Epithelial cell of esophagus (primary cell): ENCODE measurements at places on chromosomes 3 and 15.

GRCh38 chr3:115974940-115975339 lies 351.6 kb downstream of the GAP43 start:
- DNase-seq = peak; percentile 24

GRCh38 chr3:99933971-99934750 lies 116.5 kb downstream of the CMSS1 start:
- no peak for DNase-seq

- no peak for DNase-seq
These were observed 66.6 kb downstream of the LDHAL6B start for GRCh38 chr15:59273234-59273633.

DNA sequence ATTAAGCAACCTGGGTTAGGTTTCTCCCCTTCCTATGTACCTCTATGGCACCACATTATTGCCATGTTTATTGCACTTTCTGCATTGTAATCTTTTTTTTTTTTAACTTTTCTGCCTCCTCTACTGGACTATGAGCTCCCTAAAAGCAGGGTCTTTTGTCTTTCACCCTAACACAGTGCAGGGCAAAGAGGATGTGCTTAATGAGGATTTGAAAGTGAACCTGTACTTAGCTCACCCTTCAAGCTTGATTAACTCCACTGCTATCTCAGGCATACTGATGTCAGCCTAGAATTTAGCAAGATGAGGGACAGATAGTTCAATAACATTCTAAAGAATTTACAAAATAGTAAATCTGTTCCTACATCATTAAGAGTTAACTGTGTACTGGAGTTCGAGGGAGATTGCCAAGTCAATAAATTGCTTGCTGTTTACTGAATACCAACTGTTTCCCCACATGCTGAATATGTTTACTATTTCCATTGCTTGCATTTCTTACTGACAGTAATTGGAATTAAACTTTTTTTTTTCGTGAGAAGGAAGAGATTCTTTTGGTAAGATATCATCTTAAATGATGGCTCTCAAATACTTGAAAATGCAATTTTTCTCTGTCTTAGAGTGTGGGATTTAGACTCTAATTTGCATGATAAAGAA lies 15.7 kb upstream of the PPARG start:
- no peak for DNase-seq

DNA sequence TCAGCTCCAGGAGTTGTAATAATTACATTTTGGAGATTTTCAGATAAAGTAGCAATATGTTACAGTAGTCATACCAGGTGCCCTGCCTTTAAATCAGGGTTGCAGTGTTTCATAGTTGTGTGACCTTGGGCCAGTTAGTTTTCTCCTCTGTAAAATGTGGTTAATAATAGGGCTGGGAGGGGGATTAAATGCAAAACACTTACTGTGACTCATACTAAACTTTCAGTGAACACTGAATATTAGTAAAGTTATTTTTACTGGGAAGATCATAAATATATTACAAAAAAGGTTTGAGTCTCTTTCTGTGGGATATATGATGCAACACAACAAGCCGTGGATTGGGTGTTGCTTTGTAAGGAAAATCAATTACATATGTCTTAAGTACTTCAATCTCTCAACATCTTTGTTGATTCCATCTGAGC lies 1.1 kb upstream of the EBLN2 start:
- DNase-seq = no peak

DNA sequence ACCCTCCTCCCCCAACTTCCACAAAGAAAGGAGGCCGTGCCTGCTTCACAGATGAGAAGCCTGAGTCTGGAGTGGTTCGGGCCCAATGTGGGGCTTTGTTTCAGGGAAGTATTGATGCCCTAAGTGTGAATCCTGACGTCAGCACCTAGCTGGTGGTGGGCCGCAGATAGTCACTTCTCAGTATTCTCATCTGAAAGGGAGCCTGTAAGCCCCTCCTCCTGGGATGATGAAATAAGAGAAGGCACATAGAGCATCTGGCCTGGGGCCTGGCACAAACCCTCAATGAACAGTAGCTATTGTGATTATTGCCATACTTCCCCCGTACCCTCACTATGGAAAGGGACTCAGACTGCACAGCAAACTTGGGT lies 24.8 kb downstream of the LINGO1 start:
- no peak for DNase-seq

DNA sequence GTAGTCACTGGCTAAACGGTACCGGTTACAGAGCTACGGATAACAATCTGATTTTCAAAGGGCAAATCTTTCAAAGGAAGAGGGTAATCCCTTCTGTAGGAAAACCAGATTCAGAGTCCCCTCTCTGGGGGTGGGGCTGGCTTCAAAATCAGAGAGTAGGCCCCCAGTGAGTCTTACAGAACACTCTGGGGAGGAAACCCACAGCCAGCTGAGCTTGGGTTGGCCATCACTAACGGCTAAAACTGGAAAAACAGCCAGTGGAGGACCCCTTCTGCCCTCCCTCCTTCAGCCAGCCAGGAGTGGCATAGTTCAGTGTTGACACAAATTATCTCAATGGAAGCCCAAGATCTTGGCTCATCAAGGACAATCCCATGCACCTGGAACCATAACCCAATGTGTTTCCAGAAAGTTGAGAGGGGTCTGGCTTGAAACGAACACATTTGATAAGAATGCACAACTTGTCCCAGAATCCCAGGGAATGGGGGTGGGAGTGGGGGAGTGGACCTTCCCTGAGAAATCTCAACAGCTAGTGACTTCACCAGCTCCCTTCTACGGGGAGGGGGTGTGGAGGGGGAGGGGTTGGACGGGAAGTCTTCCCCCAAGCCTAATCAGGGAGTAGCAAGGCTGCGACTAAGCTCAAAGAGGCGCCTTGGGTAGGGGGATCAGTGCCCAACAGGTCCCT lies 1.0 kb downstream of the RASL12 start:
- DNase-seq = no peak

DNA sequence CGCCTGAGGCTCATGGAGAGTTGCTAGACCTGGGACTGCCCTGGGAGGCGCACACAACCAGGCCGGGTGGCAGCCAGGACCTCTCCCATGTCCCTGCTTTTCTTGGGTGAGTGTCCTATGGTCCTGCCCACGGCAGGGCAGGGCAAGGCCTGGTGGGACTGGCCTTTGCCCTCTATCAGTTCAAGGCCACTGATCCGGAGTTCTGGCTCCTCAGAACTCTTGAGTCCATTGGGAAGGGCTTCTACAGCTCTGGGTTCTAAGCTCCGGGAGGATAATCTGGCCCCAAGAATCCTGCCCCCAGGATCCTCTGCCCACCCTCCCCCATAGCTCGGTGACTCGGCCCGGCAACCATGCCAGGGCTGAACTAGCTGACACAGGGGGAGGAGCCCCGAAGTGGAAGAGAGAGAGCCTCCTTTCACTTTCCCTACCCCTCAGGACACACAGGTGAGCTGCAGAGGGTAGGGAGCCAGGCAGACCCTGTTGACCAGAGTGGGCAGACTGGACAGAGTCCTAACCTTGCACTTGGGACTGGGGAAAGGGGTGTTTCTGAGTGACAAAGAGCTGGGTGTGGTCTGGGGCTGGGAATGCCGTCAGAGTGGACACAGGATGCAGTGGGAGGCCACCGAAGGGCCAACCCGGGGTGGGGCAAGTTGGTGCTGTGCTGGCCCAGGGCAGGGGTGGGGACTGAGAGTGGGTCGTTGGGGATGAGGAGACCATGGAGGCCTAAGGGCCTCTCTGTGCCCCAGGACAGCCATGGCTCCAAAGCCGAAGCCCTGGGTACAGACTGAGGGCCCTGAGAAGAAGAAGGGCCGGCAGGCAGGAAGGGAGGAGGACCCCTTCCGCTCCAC lies 664 bp downstream of the PARP3 start:
- peak; percentile 43 for DNase-seq

DNA sequence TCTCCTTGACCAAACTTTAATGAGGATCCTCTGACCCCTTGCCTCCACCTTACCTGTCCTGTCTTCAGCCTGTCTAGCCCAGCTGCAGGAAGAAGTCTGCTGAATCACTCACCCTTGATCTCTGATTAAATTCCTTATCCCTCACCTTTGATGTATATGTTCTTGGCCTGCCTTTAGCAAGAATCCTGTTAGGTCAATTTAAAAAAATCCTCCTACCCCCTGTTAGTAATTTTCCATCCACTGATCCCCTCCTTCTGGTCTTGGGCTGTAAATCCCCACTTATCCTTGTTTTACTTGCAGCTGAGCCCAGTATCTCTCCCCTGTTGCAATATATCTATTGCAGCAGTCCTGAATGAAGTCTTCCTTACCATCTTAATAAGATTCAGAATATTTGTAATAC lies 39.0 kb downstream of the MYH15 start:
- DNase-seq = peak; percentile 21

DNA sequence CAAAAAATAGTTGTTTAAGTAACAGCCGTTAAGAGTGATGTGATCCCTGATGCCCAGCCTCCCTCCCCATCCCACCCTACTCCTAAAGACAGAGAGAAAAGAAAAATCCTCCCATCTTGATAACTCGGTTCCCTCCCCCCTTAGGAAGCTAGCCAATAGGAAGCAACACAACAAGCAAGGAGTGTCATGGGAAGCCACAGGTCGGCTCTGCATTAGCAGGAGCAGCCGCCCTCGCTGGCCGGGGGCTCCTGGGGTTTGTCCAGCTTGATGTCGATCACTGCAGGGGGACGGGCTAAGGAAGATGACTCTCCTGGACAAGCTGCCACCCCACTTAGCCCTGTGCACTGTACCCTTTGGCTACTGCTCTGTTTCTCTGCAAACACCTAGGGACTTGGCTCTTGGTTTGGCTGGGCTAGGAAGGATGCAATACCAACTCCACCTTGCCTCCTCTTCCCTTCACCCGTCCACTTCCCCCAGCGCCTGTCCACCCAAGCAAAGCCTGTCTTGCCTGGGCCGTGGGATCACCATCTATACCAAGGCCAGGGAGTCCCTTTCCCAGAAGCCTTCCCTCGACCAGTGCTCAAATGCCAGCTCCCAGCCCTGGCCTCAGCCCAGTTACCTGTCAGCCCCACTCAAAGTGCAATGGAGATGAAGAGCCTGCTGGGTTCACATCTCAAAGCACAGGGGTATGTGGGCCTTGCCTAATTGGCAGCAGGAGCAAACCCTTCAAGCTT lies 23.1 kb downstream of the SRPRB start:
- DNase-seq = no peak

GRCh38 chr3:122074621-122075265 lies 19.6 kb downstream of the CD86 start:
- DNase-seq = no peak

DNA sequence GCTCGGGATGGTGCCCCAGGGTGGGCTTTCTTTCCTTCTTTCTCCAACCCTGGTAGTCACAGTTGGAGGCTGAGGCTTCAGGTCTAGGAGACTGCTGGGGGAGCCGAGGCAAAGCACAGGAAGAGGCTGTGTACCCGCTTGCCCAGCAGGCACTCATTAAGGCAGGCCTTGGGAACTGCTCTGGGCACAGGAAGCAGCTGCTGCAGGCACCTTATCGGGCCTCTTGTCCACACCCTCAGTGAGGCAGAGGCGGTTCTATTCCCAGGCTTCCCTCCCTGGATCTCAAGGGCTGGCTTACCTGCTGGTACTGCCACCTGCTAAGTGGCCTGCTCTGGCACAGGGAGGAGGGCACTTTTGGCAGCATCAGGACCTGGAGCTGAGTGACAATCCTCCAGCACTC lies 15.8 kb upstream of the GRM2 start:
- no peak for DNase-seq

DNA sequence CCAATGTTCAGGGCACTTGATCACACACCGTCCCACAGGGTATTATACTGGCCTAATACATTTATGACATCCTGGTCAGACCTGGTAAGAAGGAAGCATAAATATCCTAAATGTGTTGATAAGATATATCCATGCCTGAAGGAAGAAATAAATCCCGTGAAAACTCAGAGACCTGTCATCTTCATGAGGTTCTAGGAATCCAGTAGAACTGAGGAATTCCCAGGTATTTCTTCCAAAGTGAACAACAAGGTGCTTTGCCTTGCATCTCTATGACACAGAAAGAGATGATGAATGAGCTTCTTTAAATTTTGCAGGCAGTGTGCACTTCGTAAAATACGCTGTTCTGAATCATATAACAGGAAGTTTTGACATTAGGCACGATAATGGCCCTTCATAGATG lies 78.1 kb upstream of the VGLL3 start:
- DNase-seq = no peak

GRCh38 chr3:181712553-181713279 lies 991 bp downstream of the SOX2 start:
- DNase-seq = peak; percentile 68

GRCh38 chr15:59401824-59402569 lies 29.3 kb upstream of the MYO1E start:
- no peak for DNase-seq

DNA sequence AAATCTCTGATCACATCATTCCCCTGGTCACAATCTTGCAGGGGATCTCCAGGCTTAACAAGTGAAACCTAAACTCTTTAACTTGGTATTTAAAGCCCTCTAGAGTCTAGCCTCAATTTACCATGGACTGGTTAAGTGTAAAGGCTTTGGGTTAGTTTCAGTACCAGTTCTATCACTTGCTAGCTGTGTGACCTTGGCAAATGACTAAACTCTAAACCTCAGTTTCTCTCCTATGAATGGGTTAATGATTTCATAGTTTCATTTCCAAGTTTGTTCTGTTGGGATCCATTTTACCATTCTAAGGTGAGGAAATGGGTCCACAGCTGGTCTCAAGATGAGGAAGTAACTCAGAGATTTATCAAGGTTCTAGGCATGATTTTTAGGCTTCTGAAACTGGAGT lies 38.8 kb upstream of the TIMP4 start:
- DNase-seq = no peak

GRCh38 chr3:18188491-18188890 lies 236.6 kb downstream of the SATB1 start:
- DNase-seq = no peak

- DNase-seq = no peak
These were observed 53.4 kb downstream of the BTLA start for GRCh38 chr3:112445839-112446238.

GRCh38 chr3:14225421-14225820 lies 46.8 kb downstream of the LSM3 start:
- DNase-seq = no peak

GRCh38 chr15:71011503-71012155 lies 103.6 kb upstream of the THSD4 start:
- peak; percentile 68 for DNase-seq

DNA sequence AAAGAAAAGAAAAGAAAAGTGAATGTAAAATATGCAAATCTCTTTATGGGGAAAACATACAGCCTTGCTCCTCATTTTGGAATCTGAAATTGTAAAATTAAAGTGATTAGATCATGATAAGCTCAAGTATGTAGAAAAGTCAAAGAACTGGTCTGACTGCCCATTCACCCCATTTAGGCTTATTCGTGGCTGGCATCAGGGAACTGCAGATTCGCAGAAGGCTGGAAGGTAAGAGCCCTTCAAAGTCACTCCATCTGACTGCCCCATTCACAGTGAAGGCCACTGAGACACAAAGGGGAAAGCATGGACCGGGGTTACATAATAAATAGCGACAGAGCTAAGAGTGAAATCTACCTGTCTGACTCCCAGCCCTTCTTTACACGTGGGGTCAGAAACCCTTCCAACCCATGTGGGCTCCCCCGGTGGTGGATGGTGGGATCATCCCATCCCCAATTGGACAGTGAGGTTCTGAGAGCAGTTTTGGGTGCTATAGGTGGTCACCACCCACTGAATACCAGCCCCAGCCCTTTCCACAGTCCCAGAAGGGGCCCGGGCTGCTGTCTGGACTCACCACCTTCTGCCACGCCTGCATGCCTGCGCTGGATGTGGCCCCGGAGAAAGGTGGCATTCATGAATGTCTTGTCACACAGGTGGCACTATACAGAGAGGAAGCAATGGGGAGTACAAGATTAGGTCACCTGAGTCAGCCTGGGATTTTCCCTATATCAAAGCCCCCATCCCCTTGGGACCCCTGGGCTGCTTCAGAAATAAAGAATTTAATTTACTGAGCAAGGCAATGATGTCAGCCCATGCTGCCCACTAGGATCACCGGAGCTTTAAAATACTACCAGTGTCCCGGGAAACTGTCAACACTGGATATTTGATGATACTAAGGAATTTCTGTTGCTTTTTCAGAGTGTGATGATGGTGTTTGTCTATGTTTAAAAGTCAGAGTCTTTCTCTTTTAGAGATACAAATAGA lies 17.9 kb downstream of the DZIP1L start:
- DNase-seq = no peak
